ENCODE measurements at places on chromosomes 5 and 9.

- DNase-seq = no peak
Measured at GRCh38 chr5:33808699-33809098, 83.1 kb downstream of the ADAMTS12 start.

- no peak for DNase-seq
Measured at GRCh38 chr5:24749701-24750100, 104.9 kb upstream of the CDH10 start.

DNA sequence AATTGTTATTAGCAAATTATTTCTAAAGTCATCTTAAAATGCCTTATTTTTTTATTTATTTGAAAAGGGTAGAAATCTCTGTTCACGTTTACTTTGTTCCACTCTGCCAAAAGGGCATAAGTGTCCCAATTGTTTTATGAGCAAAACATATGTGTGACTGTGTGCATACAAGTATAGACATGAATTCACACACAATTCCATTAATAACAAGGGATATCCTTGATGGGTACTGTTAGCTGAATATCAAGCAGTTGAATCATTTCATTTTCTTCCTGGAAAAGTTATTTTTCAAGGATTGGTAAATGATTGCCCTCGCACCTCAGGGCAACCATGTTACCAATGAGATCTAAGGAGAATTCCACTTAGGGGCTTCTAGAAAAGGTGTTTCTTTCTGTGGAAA lies 92.1 kb upstream of the TAF11L2 start:
- no peak for DNase-seq

GRCh38 chr9:78001946-78002731 lies 29.5 kb downstream of the GNAQ start:
- no peak for DNase-seq

GRCh38 chr9:29691758-29692407 lies 2118.6 kb upstream of the C9orf72 start:
- no peak for DNase-seq

DNA sequence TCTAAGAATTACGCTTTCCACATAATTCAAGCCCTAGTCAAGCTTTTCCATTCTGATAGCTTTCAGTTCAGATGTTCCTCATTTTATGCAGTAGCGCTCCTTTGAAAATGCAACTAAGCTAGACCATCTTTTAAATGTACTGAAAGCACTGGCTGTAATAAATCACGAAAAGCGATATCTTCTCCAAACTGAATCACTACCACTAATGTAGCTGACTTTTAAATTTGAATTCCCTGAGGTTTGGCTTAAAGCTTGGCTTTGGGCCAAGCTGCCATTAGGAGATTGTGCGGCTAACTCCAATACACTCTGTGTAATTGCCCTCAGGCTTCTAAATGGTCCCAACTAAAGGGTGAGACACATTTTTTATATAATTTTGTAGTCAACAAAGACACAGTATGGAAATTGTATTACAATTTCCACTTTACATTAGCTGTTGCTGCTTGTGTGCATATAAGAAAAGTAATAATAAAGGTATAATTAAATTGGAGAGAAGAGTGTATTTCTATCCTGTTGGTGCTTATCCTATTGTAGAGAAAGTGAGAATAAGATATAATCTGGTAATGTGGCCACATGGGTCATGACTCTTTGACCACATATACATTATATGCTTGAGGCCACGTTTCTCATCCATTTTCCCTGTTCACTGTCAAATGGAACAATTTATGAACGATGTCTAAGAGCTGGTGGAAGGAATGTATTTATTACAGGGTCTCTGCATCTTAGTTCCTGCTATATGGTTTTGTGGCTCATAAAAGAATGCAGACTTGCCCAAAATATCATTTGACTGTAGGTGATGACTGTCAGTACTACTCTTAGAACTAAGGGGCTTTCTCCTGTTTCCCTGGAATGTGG lies 118.7 kb upstream of the TAF11L2 start:
- DNase-seq = no peak

GRCh38 chr9:83964973-83965349 lies 15.1 kb downstream of the HNRNPK start:
- no peak for DNase-seq

- no peak for DNase-seq
Measured at GRCh38 chr9:33011831-33012230, 10.4 kb upstream of the APTX start.

- no peak for DNase-seq
Measured at GRCh38 chr9:108535526-108535925, 320.3 kb downstream of the ACTL7B start.

DNA sequence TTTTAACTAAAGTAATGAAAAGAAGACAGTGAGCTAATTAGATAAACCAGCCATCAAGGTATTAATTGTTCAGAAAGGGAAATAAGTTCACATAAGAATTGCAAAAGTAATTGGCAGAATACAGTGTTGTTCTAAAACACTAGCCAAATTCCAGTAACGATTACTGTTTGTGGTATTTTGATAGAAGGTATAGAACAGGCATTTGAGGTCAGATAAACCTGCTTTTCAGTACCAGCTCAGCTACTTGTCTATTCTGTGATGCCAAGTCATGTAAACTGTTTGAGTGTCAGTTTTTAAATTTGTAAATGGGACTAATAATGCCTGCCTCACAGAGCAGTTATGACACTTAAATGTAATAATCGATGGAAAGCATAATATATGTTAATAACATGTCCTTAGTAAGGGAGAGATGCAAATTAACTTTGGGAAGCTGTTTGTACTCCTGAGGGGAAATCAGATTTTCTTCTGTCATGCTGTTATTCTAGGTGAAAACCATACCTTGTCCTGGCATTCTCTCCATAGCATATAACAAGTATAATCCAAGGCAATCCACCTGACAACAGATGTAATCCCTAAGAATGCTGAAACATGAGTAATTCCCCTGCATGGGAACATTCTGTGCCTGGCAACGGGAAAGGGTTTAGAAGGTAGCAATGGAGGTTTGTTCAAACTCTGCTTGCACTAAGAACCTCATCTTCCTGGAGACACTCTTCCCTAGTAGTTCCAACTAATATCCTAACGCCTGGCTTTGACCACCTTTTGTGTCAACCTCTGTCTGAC lies 509.5 kb upstream of the PAPPA start:
- no peak for DNase-seq

- no peak for DNase-seq
Measured at GRCh38 chr5:118937393-118938061, 50.8 kb downstream of the DTWD2 start.

DNA sequence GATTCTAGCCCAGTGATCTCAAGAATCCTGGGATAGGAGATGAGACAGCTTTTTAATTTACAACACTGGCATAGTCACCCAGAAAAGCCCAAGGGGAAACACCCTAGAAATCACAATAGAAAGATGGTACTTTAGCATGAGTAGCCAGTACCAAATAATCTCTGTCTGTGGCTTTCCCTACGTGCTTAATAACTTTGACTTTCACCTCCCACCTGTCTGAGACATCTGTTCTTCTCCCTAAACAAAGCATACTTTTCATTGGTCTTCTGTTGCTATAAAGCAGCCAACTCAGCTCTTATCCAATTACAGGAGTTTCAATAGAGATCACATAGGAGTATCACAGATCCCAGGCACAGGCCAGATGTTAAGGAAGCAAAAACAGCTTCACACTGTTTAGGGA lies 10.4 kb downstream of the MARCHF3 start:
- DNase-seq = no peak

- no peak for DNase-seq
Measured at GRCh38 chr5:173314166-173314952, 13.9 kb downstream of the STC2 start.
